ENCODE measurements at places on chromosomes 3 and 15. TPM values are rescaled to one million over a fixed set of nuclear protein-coding genes. Genes with fewer than 3 reads are reported as not detected.

The DUOX1 gene
- total RNA-seq = not detected

The DLL4 gene
- 0.33 TPM for total RNA-seq

The MESP2 gene
- total RNA-seq = not detected

The BOC gene
- 19.3 TPM for total RNA-seq

The TMEM212 gene
- total RNA-seq = not detected

The MOBP gene
- total RNA-seq = under 0.01 TPM

The GOLGA8T gene
- total RNA-seq = not detected

The ANKRD63 gene
- not detected for total RNA-seq

The GUCA1C gene
- total RNA-seq = not detected

The C3orf85 gene
- not detected for total RNA-seq

The ARGFX gene
- total RNA-seq = not detected

The CATSPER2 gene
- total RNA-seq = 1.5 TPM

The LIPC gene
- total RNA-seq = not detected

The PDE8A gene
- total RNA-seq = 36.7 TPM

The CPEB1 gene
- total RNA-seq = 13.7 TPM

The TMPRSS7 gene
- not detected for total RNA-seq

The KNG1 gene
- not detected for total RNA-seq

The CADPS gene
- 5.8 TPM for total RNA-seq

The PLXND1 gene
- 33.3 TPM for total RNA-seq

The UROC1 gene
- total RNA-seq = not detected

The HGD gene
- under 0.01 TPM for total RNA-seq

The CTDSPL gene
- 12.4 TPM for total RNA-seq

The PATL2 gene
- 4.5 TPM for total RNA-seq

The DPPA4 gene
- not detected for total RNA-seq

The DUOXA2 gene
- total RNA-seq = not detected

The DCLK3 gene
- total RNA-seq = not detected

The PLAAT1 gene
- 2.9 TPM for total RNA-seq

The KCNH8 gene
- total RNA-seq = 0.31 TPM

The ACSBG1 gene
- total RNA-seq = 0.33 TPM

The TF gene
- 0.36 TPM for total RNA-seq

The CHRM5 gene
- not detected for total RNA-seq

The TRIM42 gene
- total RNA-seq = not detected

The TLE3 gene
- total RNA-seq = 16.0 TPM

The SLC28A1 gene
- total RNA-seq = not detected

The P2RY14 gene
- total RNA-seq = not detected

The SLC9C1 gene
- 0.73 TPM for total RNA-seq

The CEMIP gene
- total RNA-seq = 5.6 TPM

The GNAT1 gene
- not detected for total RNA-seq

The GOLGA8J gene
- under 0.01 TPM for total RNA-seq

The CCDC9B gene
- total RNA-seq = 30.3 TPM

The EXD1 gene
- not detected for total RNA-seq

The SCN11A gene
- not detected for total RNA-seq

The CCDC54 gene
- not detected for total RNA-seq

The EPHA3 gene
- 0.33 TPM for total RNA-seq

The SLC28A2 gene
- total RNA-seq = not detected

The MAPKAPK3 gene
- total RNA-seq = 61.9 TPM

The TTLL13 gene
- not detected for total RNA-seq

All from melanocyte of skin (primary cell).